ENCODE measurements at places on chromosomes 5 and 9. TPM values are rescaled to one million over a fixed set of nuclear protein-coding genes. Genes with fewer than 3 reads are reported as not detected.

The MGAT4B gene
- total RNA-seq = 159 TPM

The PAX5 gene
- 2.0 TPM for total RNA-seq

The TMEM215 gene
- not detected for total RNA-seq

The SFXN1 gene
- 30.3 TPM for total RNA-seq

The PIP5KL1 gene
- 0.97 TPM for total RNA-seq

The FAM153A gene
- total RNA-seq = 0.85 TPM

The CDX1 gene
- not detected for total RNA-seq
